ENCODE measurements at places on chromosomes 11 and 22.

DNA sequence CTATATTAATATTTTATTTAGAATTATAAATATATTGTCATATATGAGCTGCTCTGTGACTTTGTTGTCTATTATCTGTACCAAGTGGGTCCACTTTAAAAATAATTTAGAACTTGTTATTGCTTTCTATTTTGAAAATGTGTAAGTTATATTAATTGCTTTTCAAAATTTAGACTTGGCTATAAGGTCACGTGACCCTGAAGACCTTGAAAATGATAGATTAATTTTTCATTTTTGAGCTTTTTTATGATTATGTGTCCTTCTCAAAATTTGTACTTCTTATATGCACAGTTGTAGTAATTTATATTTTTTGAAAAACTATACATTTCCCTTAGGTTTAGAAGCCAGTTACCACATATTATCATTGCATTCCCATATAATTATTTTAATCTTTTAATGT lies 697.0 kb upstream of the ANO5 start:
- DNase-seq: no peak

- DNase-seq: no peak
These were observed 5.7 kb downstream of the CELSR1 start for GRCh38 chr22:46531581-46532175.

DNA sequence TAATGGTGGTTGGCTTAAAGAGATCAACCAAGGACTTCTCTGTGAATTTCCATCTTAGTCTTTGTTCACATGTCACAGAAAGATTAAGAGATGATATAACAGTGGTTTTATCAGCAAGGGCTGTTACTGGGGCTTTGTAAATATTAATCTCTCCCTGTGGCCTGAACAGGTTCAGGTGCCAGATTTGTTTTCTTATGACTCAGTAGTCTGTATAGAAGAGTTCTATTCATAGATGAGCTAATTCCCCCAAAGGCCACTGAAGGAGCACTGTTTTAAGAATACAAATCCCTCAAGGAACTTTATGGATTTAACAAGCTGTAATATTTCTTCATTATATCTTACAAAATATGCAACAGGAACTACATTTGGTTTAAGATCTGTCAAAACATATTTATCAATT lies 50.4 kb downstream of the TCP11L1 start:
- no peak for DNase-seq

- DNase-seq: no peak
These were observed 40.8 kb upstream of the ST14 start for GRCh38 chr11:130118636-130119387.

DNA sequence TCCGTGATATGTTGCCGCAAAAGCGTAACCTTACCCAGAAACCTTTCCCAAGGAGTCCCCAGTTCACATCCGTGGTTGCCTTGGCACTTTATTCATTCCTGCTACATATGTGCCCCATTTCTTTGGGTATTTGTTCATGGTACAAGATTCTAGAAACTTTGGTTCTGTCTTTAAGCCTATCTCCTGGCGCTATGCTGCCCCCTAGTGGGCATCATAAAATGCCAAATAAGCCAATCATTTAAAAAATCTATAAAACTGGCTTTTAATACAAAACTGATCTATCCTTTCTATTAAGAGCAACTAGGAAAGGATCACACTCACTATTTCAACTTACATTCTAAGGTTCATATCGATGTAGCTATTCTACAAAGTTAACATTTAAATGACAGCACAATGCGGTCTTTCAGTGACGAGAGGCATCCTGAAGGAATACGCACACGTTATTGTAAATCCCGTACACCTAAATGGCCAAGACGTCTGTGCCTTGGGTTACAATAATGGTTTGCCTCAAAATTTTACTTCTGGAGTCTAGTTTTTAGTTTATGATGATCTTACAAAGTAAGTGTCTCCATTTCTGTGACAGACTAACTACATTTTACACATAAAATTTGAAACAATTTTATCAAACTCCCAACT lies 16.2 kb downstream of the PIWIL3 start:
- no peak for DNase-seq

- DNase-seq: no peak
These were observed 925.7 kb upstream of the CCDC90B start for GRCh38 chr11:84211896-84212295.

DNA sequence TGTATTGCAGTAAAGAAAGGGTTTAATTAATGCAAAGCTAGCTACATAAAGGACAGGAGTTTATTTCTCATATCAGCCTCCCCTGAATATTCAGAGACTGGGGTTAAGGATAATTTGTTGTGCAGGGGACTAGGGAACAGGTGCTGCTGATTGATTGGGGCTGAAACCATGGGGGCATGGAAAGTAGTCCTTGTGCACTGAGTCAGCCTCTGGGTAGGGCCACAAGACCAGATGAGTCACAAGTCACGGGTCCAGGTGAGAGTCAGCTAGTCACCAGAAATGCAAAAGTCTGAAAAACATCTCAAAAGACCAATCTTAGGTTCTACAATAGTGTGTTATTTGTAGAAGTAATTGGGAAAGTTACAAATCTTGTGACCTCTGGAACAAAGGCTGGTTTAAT lies 32.9 kb upstream of the SYT13 start:
- no peak for DNase-seq

- no peak for DNase-seq
These were observed 161.4 kb downstream of the AASDHPPT start for GRCh38 chr11:106238704-106239360.

DNA sequence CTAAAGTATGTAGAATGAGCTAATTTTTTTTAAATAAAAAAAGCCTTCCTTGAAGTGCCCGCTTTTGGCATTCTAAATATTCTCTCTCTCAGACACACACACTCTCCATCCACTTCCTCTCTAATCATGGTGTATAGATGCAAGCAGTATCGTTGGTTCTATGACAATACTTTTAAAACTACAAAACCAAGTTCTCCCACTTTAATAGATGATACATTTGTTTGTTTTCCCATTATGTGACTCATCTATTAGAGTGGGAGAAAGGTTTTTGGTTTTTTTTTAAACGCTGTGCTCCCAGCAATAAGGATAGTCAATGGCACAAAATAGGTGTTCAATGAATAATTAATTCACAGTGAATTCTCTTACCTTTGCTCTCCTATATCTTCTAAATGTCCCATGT lies 44.6 kb downstream of the FZD4 start:
- DNase-seq: no peak

- no peak for DNase-seq
These were observed 109.2 kb upstream of the TRPC6 start for GRCh38 chr11:101692980-101693379.

GRCh38 chr11:100777103-100777502 lies 90.0 kb downstream of the ARHGAP42 start:
- DNase-seq: no peak

GRCh38 chr11:96263238-96263763 lies 79.7 kb downstream of the MAML2 start:
- DNase-seq: peak; percentile 44

GRCh38 chr11:33692013-33692504 lies 8.6 kb downstream of the C11orf91 start:
- DNase-seq: peak; percentile 93

- DNase-seq: no peak
These were observed 38.1 kb upstream of the SYT7 start for GRCh38 chr11:61618978-61619377.

- DNase-seq: no peak
These were observed 16.8 kb upstream of the CABP7 start for GRCh38 chr22:29702931-29703501.

DNA sequence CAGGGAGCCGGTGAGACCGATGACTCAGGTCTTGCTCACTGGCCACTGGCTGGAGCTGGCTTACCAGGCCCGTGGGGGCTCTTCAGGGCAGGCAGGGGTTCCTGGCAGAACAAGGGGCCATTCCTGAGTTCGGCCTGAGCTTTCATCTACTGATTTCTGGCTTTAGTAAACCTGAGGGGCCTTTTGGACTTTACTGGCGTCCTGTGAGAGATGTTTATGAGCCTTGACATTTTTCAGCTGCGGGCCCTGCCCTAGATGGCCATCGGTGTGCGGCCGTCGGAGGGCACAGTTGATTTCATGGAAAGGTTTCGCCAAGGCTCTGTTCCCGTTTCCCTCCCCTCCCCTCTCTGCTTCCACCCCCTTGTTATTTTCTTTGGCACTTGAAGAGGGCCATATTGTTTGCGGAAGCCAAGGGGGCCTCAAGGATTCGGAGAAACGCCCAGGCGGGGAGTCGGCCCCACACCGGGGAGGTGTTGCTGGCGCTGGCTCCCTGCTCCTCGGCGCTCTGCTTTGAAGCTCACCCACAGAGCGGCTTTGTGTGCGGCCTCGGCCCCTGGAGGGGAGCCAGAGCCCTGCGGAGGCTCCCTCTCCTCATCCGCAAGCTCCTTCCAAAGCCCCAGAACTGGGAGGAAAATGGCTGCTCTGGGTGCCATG lies 17.7 kb downstream of the ELF5 start:
- DNase-seq: no peak

Data from SW 1271 (cell line).